ENCODE measurements at places on chromosomes 1 and 21.

DNA sequence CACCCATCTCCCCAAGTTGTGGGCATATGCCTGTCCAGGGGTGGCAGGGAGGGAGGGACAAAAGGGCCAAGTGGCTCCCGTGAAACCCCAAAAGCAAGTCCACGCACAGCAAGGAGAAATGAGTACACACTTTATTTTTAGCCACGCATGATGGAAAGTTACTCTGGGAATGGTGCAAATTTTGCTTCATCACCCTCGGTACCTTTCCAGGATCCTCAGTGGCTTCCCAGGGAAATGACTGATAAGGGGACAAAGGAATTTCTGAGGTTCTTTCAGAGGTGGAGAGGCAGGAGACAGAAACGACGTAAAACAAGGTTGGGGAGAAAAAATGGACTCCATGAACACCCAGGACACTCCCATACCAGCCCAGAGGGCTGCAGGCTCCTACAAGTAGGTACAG is 65.8 kb downstream of the SSBP3 start:
- DNase-seq, result no peak

GRCh38 chr21:34986561-34987500 is 62.3 kb downstream of the RUNX1 start:
- DNase-seq, result peak; percentile 54

- DNase-seq, result no peak
These were observed 134.3 kb downstream of the PIK3R3 start for GRCh38 chr1:45998020-45998617.

- no peak for DNase-seq
These were observed 543 bp upstream of the EPHB2 start for GRCh38 chr1:22709891-22710700.

GRCh38 chr21:35316933-35317332 is 267.8 kb upstream of the RUNX1 start:
- DNase-seq, result no peak

All from activated CD4-positive, CD25-positive, alpha-beta regulatory T cell treated with anti-CD3 and anti-CD28 coated beads, Interleukin-2, amount 50 U/mL, for 16 hours (primary cell).